ENCODE measurements at places on chromosomes 5 and 9.

DNA sequence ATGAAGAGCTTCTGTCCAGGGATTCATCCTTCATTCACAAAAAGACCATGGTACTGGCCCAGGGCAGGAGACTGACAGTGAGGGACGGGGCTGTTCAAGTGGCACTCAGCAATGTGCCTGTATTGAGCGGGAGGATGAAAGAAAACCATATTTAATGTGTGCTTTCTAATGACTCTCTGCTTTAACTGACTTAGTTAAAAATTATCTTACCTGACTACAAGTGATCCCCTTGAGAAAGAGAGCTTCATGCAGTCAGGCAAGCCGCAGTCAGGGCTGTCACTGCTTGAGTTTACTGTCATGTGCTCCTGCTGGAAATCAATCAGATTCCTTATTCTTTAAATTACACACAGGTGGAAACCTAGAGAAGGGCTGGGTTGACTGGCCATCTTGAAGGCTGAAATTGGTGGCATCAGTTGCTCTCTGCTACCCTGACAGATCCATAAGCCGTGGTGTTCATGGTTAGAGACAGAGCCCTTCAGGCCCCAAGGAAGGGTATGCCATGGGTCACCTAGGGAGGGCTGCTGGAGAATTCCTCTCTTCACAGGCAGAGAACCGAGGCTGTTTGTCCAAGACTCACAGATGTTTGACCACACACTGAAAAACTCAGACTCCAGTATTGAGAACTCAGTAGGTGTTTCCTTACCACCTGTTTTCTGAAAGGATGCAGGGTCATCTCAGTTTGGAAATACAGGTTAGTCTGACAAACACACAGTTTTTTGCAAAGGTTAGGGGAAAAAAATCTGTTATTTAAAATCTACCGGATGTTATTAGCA, 70.9 kb downstream of the TRIO start:
- DNase-seq, result no peak

DNA sequence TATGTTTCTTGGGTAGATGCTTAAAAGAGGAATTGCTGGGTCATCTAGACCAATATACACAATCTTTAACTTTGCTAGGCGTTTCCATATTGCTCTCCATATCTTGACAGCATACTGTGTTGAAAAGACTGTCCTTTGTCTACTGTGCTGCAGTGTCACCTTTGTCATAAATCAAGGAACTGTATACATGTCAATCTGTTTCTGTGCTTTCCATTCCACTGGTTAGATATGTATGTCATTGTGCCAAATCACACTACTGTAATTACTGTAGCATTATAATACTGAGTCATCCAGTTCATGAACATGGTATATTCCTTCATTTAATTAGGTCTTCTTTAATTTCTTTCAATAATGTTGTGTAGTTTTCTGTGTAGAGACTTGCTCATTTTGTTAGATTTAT, 149.7 kb upstream of the RASGRF2 start:
- no peak for DNase-seq

DNA sequence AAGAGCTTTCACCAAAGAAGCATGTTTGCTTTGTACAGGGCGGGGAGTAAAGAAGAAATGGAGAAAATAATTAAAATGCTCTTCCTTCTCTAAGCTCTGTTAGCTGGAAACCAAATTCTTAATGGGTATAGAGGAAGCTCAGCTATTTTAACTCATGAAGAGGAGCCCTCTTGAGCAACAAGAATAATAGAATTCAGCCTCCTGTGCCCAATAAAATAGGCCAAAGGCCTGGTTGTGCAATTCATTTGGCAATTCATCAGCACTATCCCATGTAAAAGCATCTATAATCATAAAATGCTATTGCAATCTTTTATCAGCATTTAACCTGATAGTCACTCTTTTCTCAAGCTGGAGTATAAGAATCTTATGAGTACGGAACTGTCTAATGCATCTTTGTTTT, 133.6 kb upstream of the CDH6 start:
- no peak for DNase-seq

DNA sequence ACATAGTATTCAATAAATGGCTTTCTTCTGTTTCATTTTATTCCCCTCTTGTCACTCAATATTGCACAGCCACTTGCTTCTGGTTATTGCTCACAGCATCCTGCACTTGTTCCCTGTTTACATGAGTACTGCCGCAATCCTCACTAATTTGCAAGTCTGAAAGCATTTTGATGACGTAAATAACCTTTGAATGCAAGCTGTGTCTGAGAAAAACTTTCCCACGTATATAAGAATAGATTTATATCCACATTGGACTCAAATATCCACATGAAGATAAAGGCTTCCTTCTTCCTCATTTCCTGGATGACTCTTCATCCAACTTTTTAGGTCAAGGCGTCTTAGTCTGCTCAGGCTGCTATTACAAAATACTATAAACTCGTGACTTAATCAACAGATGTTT, 88.2 kb upstream of the DAP start:
- DNase-seq, result no peak

GRCh38 chr5:77306531-77306930, 96.1 kb downstream of the PDE8B start:
- no peak for DNase-seq

GRCh38 chr9:79371948-79372555, 199.7 kb upstream of the TLE4 start:
- no peak for DNase-seq

GRCh38 chr5:87048156-87048555, 219.5 kb upstream of the RASA1 start:
- DNase-seq, result no peak

- peak; percentile 65 for DNase-seq
Measured at GRCh38 chr5:139659695-139660101, 11.5 kb downstream of the CXXC5 start.
